ENCODE measurements at places on chromosomes 4 and X.

DNA sequence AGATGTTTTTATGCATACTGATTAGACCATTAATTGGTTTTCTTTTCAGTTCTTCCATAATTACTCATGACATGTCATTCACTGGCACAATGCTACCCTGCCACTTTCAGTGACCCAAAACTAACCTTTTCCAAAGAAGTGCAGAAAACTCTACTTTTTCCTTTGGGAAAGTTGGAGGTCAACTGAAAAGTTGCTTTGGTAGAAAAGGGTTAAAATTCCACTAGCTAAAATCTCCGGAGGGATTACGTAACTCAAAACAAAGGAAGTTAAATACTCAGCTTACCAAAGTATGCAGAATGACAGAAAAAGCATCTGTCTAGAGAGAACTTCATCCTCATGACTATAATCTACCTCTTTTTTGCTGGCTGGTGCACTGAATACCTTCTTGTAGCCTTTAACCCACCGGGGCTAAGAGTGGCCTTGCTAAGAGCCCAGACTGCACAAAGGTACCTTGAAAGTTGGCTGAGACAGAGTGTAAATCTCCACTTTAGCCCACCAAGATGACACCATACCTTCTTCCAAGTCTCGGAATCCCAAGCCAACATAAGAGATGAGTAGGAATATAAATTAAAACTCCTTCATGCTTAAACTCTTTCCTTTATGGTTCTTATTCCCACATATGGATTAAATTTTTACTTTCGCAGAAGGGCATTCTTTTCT, 1099.5 kb upstream of the INTU start:
- no peak for DNase-seq

- no peak for DNase-seq
These were observed 123.7 kb downstream of the ANAPC4 start for GRCh38 chr4:25500626-25501316.

DNA sequence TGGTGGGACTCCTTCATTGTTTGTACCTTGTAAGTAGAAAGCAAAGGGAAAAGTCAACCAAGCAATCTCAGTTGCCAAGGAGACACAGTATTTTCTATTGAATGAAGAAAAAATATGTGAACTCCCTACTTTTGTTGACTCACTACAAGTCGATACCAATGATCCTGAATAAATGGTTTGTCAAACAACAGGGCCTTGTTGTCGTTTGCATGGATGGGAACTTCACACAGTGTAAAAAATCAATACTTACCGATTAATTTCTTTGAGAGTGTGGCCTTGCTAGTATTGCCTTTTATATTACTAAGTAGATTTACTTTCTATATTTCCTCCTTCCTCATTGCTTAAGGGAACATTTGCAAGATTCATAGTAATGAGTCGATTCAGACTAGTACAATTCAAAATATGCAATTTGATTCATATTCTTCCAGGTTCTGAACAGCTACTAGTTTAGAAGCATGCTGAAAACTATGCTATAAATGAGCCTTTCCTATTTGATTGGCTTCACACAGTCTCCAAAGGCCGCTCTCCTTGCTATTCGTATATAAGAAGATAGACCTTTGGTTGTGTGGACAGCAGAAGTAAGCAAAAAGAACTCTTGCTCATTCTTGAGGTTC, 108.0 kb downstream of the ZNF330 start:
- DNase-seq: no peak

- no peak for DNase-seq
These were observed 1257.8 kb downstream of the RPA4 start for GRCh38 chrX:98141466-98141865.

DNA sequence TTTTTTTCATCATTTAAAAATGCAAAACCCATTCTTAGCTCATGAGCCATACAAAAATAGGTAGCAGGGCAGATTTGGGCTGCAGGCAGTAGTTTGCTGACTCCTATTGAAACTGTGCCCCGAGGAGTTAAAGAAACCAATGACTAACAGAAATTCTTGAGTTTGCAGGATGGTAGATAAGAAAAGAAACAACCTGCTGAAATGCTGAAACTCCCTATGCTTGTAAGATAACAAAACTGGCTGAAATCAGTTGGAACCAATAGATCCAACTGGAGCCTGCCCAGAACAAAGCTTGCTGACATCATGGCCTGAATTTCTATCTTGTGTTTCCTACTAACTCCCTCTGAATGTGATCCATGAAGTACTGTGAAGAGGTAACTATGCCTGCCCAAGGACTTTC, 68.6 kb downstream of the ANOS1 start:
- DNase-seq: no peak

GRCh38 chr4:123462007-123462406, 65.4 kb downstream of the SPRY1 start:
- no peak for DNase-seq

DNA sequence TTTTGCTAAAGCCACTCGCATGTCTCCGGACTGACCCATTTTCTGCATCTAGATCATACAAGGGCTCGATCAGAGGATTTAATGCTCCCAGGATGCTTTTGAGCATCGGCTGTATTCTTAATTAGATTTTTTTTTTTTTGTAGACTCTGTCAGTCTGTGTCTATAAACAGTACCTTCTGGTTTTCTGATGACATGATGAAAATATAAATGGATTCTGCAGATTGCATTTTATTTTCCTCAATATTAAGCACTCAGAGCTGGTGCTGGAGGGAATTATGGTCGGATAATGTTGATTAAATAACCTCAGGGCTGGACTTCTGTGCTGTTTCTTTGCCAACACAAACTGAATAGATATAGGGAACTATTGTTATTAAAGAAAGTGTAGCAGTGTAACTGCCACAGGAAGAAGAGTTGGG, 57.1 kb upstream of the LIMCH1 start:
- no peak for DNase-seq

DNA sequence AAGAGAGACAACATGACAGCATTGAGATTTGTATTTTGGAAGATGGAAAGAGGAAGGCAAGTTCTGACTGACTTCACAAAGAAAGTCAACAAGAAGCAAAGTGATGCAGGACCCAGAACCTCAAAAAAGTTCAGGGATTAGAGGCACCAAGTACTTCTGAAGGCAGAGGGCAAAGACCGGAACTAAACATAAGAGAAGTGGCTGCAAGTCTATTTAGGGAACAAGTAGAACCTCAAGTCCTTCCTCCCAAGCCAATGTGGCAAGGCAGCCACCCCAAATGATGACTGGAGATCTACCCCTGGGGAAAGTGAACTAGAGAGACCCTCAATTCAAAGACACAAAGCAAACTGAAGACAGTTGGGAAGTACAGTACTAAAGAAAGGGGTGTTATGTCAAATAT, 46.6 kb downstream of the SLC39A8 start:
- no peak for DNase-seq

- DNase-seq: peak; percentile 17
These were observed 1.3 kb downstream of the CHST7 start for GRCh38 chrX:46574774-46575381.

DNA sequence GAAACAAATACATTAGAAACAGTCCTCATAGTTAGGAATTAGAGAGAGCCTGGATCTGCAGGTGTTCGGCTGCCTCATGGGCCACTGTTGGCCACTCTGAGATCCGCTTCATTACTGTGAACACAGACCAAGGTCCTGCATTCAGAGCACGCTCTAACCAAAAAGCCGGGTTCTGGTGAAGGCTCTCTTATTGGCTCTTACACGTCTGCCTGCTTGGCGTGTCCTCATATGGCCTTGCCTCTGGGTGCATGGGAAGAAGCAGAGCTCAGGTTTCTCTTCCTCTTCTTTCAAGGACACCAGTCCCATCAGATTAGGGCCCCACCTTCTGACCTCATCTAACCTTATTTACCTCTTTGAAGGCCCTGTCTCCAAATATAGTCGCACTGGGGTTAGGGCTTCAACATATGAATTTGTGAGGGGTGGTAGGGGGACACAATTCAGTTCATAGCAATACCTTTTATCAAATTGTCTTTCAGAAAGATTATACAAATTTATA, 37.1 kb upstream of the ELF2 start:
- DNase-seq: no peak

DNA sequence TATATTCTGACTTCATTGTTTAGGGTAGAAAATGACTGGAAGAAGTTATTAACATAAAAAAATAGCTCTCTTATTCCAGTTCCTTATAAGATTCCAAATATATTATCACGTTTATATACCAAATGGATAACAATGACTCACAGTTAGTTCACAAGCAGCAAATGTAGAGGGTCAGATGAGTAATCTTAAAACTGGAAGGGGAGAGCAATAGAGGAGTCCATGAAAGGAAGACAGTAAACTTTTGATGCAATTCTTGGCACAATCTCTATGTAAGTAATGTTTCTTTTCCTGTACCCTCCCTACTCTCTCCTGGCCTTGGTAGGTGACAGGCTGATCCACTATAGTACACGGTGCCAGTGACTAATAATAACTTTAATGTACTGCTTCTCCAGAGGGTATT, 259.0 kb upstream of the TRPC5 start:
- no peak for DNase-seq

GRCh38 chr4:132992686-132993085, 156.4 kb upstream of the PCDH10 start:
- no peak for DNase-seq

DNA sequence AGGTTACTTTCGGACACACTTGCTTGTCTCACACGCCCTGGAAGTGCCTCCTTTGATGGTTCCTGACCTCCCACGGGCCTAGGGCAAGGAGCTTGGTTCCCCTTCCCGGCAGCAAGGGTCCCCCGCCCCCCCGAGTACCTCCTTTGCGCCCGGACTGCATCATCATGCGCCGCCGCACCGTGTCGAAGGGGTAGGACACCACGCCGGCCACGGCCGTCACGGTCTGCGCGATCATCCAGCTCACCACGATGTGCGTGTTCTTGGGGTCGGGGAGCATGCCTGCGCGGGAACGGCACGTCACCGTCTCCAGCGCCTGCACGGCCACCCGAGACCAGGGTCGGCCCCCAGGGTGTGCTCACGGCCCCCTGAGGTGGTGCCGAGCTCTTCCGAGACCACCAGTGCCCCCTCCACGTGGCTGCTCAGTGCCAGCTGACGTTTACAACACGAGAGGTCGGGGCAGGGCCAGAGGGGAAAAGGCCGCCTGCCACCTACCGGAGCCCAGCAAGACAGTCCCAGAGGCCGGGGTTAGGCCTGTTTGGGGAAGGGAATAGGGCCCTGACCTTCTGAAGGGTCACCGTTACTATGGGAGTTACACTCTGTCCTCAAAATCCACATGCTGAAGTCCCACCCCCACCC, 4.7 kb downstream of the SLC25A6 start:
- DNase-seq: no peak

DNA sequence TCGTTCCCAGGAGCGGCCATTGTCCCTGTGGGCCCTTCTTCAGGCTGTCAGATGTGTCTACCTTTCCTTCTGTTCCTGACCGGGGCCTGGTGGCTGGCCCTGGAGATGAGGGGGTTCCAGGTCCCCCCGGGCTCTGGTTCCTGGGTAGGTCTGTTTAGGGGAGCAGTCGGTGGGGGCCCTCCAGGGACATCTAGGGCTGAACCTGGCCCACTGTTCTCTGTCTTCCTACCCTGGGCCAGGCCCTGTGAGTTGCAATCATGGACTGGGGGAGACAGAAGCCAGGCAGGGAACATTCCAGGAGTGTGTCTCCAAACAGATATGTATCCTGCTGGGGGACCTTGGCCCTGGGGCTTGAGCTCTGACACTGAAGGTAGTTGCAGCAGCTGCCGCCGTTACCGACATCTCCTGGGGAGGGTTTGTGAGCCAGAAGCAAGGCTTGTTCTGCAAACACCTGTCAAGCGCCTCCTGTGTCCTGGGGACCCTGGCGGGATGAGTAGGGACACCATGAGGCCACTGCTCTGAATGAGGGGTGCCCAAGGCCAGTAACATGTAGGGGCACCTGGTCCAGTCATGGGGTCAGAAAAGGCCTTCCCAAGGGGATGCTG, 49.5 kb upstream of the ADRA2C start:
- DNase-seq: no peak

DNA sequence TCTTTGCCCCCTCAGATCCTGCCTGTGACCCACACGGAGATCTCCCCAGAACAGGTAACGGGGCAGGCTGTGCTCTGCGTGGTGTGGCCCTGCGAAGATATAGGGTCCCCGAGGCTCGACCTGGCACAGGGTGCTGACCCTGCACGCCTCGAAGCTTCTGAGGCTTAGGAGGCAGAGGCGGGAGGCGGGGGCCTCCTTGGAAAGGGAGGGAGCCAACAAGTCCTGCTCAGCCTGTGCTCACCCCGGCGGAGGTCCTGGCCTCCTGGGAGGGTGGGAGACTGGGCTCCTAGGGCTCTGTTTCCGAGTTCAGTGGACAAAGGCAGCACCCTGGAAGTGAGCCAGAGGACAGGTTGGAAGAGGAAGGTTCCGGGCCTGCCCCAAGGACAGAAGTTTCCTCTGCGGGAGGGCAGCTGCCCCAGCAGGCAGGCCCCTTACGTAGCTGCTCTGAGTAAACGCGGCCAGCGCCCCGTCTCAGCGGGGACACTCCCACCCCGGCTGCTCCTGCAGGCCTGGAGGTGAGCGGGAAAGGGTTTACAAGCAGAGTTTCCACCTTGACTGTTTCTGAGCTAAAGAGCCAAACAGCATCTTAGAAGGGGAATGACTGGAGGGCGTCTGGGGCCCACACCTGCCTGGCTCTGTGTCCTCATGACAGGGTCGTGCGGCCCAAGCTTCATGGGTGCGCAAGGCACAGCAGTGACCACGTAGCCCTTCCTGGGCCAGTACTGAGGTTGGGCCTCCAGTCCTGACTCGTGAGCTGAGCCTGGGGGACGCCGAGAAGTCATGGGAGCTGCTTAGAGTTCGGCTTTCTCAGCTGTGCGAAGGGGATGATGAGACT, 16.1 kb downstream of the TMEM175 start:
- DNase-seq: no peak

DNA sequence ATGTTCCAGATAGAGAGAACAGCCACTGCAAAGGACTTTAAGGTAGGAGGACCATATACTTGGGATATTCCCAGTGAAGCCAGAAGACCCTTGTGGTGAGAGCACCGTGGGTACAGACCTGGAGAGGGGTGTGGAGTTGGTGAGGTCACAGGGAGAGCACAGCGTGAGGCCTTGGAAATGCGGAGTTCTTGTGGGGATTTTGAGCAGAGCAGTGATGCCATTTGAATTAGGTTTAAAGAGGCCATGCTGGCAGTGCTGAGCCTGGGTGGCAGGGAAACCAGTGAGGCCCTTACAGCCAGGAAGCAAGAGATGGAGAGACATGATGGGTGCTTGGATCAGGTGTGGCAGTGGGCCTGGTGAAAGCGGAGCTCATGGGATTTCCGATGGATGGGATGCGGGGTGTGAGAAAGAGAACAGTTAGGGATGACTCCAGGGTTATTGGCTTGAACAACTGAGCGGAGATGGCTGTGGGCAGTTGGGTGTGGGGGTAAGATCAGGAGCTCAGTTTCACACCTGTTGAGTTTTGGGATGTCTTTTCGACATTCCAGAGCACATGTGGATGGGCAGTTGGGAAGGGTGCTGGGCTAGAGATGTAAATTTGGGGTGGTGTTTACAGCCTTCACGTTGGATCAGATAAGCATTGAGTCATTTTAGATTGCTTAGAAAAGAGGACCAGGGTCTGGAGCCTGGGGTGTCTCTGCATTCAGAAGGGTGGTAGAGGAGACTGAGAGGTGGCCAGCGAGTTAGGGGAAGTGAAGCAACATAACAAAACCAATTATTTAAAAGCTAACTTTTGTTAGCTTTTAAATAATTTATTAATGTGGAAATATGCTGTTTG, 68.9 kb downstream of the TMEM131L start:
- no peak for DNase-seq
